ENCODE measurements at places on chromosomes 6 and 20.

DNA sequence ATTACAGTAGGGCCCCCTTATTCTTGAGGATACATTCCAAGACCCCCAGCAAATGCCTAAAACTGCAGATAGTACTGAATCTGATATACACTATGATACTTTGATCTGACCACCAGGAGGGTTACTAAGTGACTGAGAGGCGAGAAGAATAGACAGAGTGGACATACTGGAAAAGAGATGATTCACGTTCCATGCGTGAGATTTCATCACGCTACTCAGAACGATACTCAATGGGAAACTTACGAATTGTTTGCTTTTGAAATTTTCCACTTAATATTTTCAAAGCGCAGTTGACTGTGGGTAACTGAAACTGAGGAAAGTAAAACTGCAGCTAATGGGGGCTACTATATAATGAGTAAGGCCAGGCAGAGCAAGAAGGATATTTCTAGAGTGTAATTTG lies 60.8 kb downstream of the STX11 start:
- DNase-seq = no peak

GRCh38 chr6:136076496-136076895 lies 173.6 kb downstream of the MTFR2 start:
- DNase-seq = no peak

- peak; percentile 69 for DNase-seq
Observed at GRCh38 chr6:44223319-44224028, at the start of gene SLC29A1. SLC29A1 (plus strand) TSS chr6:44223595; CDS start chr6:44227314, 3,719 bp downstream.

DNA sequence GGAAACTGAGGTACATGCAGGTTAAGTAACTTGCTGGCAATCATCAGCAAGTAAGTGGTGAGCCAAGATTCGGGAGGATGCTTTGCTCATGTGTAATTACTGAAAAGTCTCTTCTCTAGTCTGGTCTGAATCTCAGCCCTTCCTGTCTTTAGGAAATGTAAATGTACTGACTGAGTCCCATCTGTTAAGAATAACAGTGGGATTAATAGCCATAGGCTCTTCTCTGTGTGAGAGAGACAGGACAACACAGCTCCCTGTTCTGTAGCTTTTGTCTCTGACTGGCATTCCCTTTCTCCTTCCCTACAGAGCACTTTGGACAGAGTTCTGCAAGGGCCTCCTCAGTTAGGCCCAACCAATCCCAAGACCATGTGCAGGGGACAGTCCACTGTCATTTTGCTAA lies 131.3 kb upstream of the OGFRL1 start:
- DNase-seq = no peak

DNA sequence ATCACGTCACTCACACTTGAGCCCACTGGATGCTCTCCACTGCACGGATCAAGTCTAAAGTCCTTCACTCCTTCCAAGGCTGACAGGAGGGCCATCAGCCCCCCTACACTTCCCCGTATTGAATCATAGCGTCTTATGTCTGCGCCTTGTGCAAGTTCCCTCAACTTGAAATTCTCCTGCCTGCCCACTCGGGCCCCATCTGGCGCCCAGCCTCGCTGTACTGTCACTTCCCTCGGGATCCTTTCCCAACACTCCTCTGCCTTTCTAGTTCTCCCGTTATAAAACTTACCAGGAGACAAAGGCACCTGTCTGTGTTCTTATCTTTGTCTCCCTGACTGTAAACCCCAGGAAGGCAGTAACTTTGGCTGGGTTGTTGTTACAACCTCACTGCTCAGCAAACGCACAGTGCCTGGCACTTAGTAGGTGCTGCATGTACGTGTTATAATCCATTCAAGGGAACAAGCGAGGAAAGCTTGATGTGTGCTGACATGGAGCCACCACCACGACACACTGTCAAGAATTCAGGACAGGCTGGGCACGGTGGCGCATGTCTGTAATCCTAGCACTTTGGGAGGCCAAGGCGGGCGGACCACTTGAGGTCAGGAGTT lies 33.8 kb upstream of the ZFAND3 start:
- DNase-seq = no peak

DNA sequence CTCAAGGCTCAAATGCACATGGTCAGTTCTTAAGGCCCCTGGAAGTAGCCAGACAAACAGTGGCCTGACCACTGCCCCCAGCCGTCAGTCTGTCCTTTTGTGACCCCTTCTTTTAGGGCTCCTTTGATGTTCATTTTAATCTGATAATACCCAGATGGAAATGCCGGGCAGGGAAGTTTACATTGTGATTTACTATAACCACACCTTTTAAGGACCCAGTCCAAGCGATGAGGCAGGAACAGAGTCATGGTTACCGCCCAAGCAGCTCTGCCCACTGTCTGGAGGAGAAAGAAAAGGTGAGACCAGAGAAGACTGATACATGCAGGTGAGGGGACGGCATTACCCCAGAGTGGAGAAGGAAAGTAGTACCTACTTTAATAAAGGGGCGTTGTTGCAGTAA lies 110.6 kb downstream of the PLEKHG1 start:
- DNase-seq = no peak

DNA sequence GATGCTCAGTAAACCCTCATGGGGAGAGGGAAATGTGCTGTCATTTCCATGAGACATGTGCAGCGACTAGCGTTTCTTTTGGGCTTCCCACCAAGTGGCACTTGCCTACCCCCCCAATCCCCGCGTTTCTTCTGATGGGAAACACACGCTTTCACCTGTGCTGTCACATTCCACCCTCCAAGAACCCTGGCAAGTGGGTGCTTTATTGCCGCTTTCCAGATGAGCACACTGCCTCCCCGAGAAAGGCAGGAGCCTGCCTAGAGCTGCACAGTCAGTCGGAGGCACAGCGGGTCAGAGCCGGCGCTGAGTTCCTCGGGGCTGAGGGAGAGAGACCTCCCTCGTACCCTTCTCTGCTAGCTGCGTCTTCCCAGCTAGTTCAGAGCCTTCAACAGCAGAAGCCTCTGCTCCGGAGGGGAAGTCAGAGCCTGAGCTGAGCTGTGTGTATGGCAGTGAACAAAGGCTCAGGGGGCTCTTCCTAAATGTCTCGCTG lies 12.3 kb upstream of the CCDC167 start:
- no peak for DNase-seq

- peak; percentile 72 for DNase-seq
Observed at GRCh38 chr20:34954904-34955230, 739 bp downstream of the GSS start.

GRCh38 chr6:8059129-8059528 lies 5.1 kb downstream of the BLOC1S5 start:
- DNase-seq = peak; percentile 25

- DNase-seq = no peak
Observed at GRCh38 chr6:129932321-129932720, 71.2 kb upstream of the TMEM244 start.

DNA sequence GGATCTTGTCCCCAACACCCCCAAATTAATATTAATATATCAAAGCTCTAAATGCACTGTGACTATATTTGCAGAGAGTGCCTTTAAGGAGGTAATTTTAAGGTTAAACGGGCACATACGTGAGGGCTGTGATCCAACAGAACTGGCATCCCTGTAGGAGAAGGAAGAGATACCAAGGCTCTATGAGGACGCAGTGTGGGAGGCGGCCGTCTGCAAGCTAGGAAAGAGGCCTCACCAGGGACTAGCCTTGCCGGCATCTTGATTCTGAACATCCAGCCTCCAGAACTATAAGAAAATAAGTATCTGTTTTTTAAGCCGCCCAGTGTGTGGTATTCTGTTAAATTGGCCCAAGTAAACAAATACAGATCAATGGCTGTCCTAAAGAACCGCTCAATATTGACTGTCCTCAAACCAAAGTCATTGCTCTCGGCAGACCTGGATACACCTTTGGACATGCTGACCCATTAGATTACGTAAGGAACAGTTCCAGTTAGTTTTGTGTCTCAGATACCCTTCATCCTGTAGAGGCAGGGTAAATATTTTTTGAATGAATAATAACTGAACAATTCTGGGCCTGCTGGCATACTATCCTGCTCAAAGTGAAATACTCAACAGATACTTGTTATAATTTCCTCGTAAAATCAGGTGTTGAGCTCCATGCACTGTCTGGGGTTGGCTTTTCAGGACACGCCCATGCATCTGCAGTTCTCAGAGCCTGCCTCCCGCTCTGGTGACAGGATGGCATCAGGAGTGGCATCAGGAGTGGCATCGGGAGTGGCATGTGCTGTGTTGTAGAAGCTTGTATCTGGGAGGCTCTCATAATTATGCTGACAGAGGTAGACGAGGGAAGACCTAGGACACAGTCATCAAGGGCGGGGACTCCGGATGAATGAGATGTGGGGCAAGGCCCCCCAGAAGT lies 6.3 kb downstream of the PRR18 start:
- no peak for DNase-seq

DNA sequence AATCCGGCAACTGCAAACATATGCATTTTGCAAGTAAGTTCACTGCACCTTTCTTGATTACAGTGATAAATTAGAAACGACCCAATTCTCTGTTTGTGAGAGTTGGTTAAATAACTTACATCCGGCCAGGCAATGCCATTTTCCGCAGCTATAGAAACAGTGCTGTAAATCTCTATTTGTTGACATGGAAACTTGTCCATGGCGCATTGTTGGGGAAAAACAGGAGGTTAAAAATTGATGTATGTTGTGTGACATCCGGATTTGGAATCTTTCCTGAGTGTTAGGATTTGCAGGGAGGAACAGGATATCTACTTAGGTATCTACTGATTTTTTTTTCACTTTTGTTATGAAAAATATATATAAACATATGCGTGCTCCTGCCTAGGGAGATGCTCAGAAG lies 66.5 kb downstream of the DLGAP4 start:
- no peak for DNase-seq

- DNase-seq = no peak
Observed at GRCh38 chr6:41343641-41344187, 8.3 kb downstream of the NCR2 start.

GRCh38 chr6:27753668-27754407 lies 158.4 kb downstream of the OR2B2 start:
- DNase-seq = peak; percentile 96

GRCh38 chr20:56634307-56634706 lies 5.2 kb downstream of the TFAP2C start:
- no peak for DNase-seq

- DNase-seq = no peak
Observed at GRCh38 chr6:63094947-63095346, 116.3 kb upstream of the FKBP1C start.

DNA sequence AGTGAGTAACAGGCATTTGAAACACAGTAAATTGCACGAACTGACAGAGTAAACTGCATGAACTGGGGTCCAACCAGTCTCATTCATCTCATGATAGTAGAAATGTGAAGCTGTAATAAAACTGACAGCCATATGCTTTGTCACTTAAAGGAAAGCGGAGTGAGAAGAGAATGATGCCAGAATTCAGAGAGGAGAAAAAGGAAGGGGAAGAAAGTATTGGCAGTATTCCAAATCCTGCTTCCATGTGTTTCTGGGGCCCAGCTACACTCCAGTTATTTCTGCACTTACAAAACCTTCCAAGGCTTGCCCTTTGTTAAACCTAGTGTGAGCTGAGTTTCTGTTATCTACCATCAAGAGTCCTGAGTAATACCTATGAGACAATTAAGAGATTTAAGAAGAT lies 17.2 kb downstream of the SNX14 start:
- peak; percentile 7 for DNase-seq

- DNase-seq = no peak
Observed at GRCh38 chr20:37821696-37822095, 81.2 kb upstream of the VSTM2L start.

- DNase-seq = no peak
Observed at GRCh38 chr20:432677-433299, 24.7 kb downstream of the RBCK1 start.

DNA sequence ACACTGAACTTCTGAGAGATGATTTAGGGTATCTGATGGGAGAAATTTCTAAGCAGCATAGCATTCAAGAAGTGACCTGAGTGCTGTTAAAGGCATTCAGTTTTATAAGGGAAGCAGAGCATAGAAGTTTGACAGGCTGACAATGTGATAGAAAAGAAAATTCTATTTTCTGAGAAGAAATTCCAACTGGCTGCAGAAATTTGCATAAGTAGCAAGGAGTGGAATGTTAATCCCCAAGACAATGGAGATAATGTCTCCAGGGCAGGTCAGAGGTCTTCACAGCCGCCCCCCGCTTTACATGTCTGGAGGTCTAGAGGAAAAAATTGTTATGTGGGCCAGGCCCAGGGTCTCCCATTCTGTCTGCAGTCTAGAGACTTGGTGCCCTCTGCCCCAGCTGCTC lies 1361.8 kb upstream of the EYS start:
- DNase-seq = no peak

DNA sequence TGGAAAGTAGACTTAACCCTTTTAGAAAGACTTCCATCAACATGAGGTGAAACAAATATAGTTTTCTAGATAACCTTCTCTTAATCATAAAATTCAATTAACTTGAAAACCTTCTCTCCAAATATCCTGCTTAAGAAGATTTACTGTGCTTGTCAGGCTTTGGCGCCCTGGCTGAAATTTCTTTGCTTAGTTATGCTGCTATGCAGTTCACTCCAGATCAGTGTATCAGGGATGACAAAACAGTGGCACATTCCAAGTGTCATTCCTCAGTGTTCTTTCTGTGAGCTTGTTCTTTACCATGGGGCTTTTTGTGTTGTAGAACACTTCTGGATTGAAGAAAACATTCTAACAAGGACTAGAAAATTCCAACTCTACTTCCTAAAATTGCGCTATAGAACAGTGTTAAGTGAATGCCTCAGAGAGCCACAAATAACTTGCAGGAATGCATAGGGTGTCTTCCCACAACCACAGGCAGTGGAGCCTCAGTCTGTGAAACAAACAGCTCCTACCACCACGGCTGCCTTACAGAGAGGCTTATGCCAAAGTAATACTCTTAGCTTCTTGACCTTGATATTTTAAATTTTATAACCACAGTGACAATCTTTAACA lies 443.6 kb downstream of the CDC5L start:
- DNase-seq = no peak

DNA sequence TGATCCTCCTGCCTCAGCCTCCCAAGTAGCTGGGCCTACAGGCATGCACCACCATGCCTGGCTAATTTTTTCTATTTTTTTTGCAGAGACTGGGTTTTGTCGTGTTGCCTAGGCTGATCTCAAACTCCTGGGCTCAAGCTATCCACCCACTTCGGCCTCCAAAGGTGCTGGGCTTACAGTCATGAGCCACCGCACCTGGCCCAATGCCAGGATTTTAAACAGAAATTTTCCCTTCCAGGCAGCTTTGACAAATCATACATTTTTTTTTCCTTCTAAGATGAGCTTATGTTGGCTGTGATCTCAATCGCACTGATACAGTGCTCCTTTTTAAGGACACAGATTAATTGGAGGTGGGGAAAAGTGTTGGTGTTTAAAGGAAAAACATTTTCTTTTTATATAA lies 73.2 kb upstream of the CD2AP start:
- DNase-seq = no peak

DNA sequence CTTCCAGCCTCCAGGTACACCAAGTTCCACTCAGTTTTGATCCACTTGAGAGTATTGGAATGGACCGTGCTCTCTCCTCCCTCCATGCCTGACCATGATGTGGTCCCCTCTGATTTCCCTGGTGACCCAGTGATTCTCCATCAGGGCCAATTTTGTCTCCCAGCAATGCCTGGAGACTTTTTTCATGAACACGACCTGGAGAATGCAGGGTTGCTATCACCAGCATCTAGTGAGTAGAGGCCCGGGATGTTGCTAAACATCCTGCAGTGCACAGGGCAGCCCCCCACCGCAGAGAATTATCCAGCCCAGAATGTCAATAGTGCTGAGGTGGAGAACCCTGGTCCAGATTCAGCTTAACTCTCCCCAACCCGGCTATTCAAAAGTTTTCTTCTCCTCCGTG lies 134.0 kb upstream of the RREB1 start:
- no peak for DNase-seq

GRCh38 chr20:13840093-13840465 lies 55.3 kb downstream of the NDUFAF5 start:
- DNase-seq = no peak

- no peak for DNase-seq
Observed at GRCh38 chr6:102759415-102759814, 1365.9 kb downstream of the GRIK2 start.
